NCI-H2081 treated with DMSO at 0.1 percent for 48 hours (cell line): ENCODE measurements at places on chromosomes 6 and 20.

DNA sequence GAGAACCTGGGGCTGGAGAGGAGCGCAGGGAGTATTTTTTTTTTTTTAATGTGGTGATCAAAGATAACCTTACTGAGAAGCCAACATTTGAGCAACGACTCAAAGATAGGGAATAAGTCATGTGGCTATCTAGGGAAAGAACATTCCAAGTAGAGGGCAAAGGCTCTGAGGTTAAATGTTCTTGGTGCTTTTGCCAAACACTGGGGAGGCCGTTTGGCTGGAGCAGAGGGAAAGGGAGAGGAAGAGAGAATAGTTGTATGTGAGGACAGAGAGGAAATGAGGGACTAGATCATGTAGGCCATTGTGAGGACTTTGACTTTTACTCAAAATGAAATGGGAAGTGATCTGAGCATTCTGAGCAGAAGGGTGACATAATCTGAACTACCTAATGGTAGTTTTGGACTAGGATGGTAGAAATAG lies 27.8 kb downstream of the ACSS2 start:
- no peak for DNase-seq

DNA sequence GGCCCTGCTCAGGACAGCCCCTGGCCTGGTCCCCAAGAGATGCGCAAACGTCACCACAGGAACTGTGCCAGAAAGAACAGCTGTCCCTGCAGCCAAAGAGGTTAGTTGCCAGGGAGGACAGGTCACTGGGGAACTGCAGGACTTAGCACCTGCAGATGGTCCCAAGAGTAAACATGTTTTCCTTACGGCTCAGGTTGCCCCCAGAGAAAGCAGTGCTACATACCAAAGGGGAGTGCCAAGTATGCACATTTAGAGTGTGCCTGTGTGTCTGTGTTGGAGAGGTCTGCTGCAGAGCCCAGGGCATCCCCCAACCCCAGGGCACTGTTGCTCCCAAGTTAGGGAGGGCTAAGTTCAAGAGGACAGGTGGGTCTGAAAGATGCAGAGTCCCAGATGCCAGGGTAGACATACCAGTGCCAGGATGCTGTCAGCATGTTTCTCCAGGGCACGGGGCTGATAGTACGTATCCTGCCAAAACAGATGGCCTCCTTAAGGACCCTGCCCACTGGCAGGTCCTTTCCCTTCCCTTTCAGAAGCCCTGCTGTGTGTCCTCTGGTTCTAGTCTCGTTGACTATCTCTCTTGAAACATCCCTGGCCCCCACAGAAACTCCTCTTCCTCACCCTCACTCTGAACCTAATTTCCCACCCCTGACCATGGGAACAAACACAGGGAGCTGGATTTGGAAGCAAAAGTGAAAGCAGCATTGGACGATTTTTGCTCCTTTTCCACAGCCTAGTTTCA lies 1.3 kb downstream of the ABHD16A start:
- DNase-seq = no peak

DNA sequence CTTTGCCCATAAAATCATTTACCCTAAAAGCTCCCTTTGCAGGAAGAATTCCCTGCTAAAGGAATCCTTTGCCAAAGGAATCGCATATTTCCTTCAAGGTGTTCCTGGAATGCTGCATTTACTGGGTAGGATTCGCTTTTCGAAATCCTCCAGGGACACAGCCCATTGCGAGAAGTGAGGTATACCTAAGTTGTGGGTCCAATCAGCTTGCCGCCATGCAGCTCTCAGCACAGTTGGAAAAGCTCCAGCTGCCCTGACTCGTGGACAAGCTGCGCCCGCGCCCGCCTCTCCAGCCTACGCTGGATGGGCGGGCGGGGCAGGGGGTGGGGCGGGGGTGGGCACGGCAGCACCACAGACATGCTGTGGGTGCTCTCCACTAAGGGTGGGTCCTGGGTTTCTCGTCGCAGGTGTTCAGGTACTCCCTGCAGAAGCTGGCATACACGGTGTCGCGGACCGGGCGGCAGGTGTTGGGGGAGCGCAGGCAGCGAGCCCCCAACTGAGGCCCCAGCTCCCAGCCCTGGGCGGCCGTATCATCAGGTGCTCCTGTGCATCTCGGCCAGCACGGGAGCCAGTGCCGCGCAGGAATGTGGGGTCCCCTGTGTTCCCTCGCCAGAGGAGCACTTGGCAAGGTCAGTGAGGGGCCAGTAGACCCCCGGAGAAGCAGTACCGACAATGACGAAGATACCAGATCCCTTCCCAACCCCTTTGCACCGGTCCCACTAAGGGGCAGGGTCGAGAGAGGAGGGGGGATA lies 1.4 kb downstream of the NNAT start:
- DNase-seq = no peak

- DNase-seq = no peak
Observed at GRCh38 chr6:166490671-166491500, 95.6 kb downstream of the RAMACL start.

- no peak for DNase-seq
Observed at GRCh38 chr6:131917763-131918649, 33.2 kb downstream of the CCN2 start.

- DNase-seq = no peak
Observed at GRCh38 chr6:21228411-21228810, 365.1 kb upstream of the SOX4 start.

- no peak for DNase-seq
Observed at GRCh38 chr6:53594596-53594995, 49.7 kb upstream of the GCLC start.

- no peak for DNase-seq
Observed at GRCh38 chr20:43331906-43332305, 125.8 kb upstream of the SRSF6 start.

DNA sequence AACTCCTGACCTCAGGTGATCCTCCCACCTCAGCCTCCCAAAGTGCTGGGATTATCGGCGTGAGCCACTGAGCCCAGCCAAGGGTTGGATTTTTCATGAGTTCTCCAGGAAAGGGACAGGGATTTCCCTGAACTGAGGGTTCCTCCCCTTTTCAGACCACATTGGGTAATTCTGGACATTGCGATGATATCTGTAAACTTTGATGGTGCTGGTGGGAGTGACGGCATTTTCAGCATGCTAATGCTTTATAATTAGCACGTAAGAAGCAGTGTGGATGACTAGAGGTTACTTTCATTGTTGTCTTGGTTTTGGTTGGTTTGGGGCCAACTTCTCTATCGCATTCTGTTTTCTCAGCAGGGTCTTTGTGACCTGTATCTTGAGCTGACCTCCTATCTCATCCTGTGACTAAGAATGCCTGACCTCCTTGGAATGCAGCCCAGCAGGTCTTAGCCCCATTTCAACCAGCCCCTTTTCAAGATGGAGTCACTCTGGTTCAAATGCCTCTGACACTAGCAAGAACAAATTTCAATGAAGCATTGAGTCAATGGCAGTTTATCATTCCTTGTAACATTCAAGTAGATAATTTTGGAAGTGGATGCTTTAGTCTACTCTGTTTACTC lies 156.5 kb downstream of the TTLL2 start:
- DNase-seq = no peak

- no peak for DNase-seq
Observed at GRCh38 chr6:157099912-157100593, 223.3 kb downstream of the TMEM242 start.

GRCh38 chr6:149863698-149864577 lies at the start of gene LRP11:
TSS of gene LRP11 (minus strand) at chr6:149864359. CDS start at chr6:149864020, 339 bp downstream.
- peak; percentile 52 for DNase-seq

GRCh38 chr20:50215101-50215690 lies 24.6 kb downstream of the CEBPB start:
- no peak for DNase-seq

DNA sequence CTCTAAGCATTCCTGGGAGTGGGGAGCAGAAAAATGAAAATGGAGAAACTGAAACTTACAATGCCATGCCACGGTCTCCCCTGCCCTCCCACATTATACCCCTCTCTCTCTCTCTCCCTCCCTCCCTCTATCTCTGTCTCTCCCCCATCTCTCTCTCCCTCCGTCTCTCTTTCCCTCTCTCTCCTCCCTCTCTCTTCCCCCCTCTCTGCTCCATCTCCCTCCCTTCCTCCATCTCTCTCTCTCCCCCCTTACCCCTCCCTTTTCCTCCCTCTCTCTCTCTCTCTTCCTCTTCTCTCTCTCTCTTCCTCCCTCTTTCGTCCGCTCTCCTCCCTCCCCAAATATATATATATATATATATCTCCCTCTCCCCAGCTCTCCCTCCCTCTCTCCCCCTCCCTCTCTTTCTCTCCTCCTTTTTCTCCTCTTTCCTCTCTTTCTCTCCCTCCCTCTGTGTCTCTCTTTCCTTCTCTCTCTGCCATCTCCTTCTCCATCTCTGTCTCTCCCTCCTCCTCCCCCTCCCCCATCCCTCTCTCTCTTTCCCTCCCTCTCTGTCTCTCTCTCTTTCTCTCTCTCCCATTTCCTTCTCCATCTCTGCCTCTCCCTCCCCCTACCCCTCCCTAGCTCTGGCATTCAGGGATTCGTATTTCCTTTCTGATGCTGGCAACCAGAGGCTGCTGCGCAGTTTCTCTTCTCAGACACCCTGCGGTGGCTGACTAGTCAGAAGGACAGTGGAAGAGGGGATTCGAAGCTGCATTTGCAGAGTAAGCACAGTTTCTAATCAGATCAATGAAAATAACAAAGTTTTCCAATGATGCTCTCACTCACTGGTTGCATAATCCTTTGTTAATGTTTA lies 13.9 kb upstream of the VAPB start:
- no peak for DNase-seq

DNA sequence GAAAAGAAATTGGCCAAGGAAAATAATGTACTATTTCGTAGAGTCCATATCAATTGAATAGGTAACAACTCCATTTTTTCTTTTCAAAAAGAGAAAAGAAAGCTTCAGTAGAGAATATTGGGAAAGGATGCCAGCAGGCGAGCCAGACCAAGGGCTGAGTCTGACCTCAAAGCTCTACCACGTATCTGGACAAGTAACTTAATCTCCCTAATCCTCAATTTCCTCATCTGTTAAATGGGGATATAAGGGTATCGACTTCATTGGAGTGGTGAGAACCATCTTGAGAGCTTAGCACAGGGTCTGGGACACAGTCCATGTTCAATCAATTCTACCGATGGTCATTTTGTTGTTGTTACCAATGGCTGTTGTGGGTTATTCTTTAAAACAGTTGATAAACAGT lies 63.2 kb upstream of the TBC1D7 start:
- no peak for DNase-seq

DNA sequence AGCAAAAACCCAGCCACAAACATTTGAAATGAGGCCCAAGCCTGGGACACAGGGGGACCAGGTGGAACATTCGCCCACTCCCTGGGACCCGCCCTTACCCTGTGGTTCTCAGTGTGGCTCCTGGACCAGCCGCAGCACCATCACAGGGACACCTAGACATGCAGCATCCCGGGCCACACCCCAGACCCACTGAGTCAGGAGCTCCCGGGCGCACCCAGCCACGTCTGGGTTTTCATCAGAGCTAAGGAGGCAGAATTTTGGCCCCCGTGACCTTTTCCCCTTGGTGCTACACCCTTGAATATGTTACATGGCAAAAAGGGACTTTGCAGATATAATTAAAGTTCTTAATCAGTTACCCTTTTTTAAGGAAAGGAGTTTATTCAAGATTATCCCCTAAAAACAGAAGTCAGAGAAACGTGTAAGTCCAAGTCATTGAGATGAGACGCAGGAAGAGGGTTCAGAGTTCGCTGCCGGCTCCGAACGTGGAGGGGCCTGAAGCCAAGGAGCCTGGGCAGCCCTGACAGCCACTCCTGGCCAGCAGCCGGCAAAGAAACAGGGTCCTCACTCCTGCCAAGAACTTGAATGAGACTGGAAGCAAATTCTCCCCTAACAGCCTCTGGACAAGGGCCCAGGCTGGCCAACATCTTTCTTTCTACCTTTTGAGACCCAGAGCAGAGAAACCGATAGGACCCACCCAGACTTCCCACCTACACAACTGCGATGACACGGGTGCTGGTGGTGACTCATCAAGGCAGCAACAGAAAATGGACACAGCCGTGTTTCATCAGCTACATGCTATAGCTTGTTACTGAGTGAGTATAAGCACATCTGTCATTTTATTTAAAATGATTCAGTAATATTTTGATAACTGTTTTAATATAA lies 25.3 kb downstream of the BFSP1 start:
- DNase-seq = no peak

- DNase-seq = no peak
Observed at GRCh38 chr20:62316331-62317166, 13.8 kb downstream of the ADRM1 start.

DNA sequence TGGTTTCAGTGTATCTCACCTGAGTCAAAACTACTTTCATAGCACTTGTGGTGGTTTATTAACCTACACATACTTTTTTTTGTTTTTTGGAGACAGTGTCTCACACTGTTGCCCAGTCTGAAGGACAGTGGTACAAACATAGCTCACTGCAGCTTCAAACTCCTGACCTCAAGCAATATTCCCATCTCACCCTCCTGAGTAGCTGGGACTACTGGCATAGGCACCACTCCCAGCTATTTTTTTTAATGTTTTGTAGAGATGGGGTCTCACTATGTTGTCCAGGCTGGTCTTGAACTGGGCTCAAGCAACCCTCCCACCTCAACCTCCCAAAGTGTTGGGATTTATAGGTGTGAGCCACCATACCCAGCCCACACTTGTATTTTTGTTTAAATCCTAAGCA lies 49.7 kb downstream of the STAU1 start:
- no peak for DNase-seq

DNA sequence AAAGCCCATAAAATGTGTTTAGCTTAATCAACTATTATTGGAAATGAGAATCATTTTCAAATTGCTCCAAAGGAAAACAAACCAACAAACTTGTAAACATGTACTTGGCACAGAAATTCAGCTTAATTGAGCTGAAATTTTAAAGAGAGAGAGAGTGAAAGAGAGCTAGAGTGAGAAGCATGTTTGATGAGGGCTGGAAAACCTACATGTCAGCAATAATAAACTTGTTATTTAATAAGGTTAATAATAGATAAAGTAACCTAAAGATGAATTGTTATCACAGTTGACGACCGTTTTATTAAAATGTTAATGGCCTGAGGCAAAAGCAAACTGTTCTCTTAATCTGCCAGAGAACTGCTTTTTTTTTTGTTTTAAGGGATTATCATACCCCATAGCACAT lies 496.1 kb downstream of the RNF144B start:
- DNase-seq = no peak

GRCh38 chr6:72716916-72717315 lies 95.1 kb downstream of the KCNQ5 start:
- no peak for DNase-seq

GRCh38 chr20:3380228-3381070 lies 27.0 kb downstream of the DNAAF9 start:
- no peak for DNase-seq

DNA sequence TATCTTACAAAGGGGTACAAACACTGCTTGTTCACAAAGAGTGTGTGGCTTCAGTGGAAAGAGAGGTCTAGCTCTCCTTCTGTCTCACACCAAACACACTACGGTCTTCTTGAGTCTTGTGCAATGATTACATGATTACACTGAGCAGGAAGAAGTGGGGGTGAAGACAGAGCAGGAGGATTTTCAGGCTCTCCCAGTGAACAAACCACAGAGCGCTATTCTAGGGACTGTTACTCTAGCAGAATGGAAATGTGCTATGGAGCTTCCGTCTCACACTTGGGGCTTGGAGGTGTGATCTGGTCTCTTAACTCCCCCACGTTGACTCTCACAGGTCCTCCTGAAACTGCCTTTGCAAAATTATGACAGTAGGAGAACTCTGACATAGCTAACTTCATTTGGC lies 203.4 kb downstream of the MYLK4 start:
- DNase-seq = no peak
